Hindlimb muscle (tissue), 1 donor: ENCODE measurements at places on chromosomes 1 and 21.
A peak's percentile ranks its signal among the peaks of the same experiment; 100 is the strongest.

- no peak for DNase-seq
Observed at GRCh38 chr1:199301472-199302217, 662.8 kb downstream of the PTPRC start.

- no peak for DNase-seq
Observed at GRCh38 chr1:33248244-33248643, 8.0 kb upstream of the ZNF362 start.

- no peak for DNase-seq
Observed at GRCh38 chr21:19468991-19469715, 1065.6 kb upstream of the TMPRSS15 start.

DNA sequence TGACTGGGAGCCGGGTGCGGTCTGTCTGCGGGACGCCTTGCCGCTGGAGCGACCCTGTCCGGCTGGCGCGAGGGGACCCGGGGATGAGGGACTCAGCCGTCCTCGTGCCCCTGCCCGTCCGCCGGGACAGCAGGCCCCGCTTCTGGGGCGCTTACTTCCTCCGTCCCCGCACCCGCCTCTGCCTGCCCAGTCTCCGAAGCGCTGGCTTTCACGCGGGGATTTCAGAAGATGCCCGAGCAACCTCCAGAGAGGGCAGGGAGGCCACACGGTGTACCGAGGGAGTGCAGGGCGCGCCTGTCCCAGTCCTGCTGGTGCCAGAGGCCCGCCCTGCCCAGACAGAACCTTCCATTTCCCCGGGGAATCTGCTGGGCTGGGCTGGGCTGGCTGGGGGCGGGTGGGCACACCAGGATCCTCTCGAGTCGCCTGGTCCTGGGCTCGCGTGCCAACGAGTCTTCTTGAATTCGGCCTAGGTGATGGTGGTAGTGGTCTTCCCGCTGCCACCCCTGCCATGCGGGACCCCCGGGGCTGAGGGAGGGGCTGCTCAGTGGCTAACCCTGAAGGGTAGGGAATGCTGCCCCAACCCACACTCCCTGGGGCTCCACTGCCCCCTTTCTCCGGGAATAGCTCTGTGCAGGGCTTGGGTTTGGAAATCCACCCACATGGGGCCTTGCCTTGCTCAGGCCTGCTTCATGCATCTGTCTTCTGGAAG lies 2.5 kb upstream of the TRPM2 start:
- no peak for DNase-seq

DNA sequence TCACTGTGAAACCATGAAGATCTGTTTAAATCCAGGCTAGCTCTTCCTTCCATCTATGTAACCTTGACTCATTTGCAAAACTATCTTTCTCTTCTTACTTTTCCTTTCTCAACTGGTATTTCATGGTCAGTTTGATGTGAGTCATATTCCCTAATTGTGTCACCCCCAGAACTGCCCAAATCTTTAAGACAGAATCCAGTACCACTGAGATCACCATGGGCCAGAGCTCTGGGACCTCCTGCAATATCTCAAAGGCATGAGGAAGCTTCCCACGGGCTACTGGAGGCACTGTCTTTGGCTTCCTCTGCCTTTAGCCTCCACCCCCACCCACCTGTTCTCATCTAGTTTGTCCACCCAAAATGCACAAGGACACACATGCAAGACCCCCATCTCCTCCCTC lies 274.4 kb upstream of the FMN2 start:
- DNase-seq: no peak

GRCh38 chr21:34693192-34693810 lies 24.5 kb downstream of the CLIC6 start:
- peak; percentile 46 for DNase-seq

- DNase-seq: no peak
Observed at GRCh38 chr1:172810480-172811175, 151.7 kb downstream of the FASLG start.

DNA sequence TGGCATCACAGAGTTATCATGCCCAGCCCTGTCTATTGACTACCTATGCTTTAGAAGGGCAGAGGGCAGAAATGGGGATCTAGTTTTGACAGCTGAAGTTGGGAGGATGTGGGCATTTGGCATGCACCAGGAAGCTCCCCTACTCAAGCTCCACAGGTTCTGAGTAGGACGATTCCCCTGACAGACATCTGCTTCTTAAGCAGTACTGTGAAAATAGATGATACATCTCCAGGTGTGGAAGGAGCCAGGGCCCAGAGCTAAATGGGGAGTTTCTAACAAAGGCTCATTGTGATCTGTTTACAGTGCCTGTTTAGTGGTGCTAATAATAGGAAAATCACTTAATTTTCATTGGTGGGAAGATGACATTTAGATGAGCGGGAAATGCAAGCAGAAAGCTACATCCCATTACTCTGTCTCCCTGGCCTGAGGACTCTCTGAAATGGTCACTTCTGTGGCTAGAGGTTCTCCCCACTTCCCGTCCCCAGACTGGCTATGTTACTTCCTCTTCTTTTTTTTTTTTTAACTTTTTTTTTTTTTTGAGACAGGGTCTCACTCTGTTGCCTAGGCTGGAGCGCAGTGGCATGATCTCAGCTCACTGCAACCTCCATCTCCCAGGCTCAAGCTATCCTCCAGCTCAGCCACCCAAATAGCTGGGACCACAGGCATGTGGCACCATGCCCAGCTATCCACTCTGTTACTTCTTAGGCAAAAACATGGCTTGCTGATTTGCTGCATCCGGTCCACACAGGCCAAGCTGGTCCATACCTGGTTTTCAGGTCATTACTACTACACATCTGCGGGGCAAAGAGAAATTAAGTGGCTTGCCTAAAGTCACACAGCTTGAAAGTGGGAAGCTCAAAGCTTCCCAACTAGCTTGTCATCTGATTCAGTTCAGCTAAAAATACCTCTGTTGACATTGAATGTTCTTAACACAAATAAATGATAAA lies 23.2 kb upstream of the CNIH3 start:
- DNase-seq: no peak
